ENCODE measurements at places on chromosomes 13 and 19.

- no peak for DNase-seq
These were observed 1.6 kb upstream of the IGFL4 start for GRCh38 chr19:46042252-46042883.

DNA sequence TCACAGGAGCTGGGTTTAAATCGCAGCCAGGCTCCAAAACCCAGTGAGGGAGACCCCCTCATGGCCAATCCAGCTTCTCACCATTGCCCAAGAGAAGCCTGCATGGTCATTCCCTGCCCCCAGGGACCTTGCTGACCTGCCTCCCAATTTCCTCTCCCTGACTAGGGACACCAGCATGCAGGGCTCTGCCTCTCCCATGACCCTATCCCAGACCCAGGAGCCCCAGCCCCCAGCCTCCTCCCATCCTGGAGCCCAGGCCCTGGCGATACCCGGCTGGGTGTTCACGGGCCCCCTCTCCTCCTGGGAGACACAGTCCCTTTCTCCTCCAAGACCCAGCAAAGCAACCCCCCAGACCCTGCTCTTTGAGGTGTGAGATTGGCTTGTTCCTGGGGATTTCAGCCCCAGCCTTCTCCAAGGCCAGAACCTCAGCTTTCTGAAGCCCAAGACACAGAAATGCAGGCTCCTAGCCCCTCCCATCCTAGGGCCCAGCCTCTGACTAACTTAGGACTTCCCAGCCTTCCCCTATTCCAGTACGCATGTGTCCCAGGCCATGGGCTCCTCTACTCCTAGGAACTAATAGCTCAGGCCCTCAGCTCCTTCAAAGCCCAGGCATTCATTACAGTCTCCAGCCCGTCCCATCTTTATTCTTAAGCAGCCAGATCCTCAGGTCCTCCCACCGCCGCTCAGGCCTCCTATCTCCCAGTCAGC, 1.1 kb downstream of the GYS1 start:
- DNase-seq = no peak

DNA sequence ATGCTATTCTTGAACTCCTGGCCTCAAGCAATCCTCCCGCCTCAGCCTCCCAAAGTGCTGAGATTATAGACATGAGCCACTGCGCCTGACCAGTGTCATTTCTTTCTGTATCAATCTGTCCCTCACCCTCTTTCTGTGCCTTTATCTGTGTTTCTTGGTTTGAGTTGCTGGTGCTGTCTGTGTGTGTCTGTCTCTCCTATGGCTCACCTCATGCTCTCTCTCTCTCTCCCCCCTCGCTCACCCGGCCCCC, 9.9 kb downstream of the IRF2BP1 start:
- DNase-seq = no peak

DNA sequence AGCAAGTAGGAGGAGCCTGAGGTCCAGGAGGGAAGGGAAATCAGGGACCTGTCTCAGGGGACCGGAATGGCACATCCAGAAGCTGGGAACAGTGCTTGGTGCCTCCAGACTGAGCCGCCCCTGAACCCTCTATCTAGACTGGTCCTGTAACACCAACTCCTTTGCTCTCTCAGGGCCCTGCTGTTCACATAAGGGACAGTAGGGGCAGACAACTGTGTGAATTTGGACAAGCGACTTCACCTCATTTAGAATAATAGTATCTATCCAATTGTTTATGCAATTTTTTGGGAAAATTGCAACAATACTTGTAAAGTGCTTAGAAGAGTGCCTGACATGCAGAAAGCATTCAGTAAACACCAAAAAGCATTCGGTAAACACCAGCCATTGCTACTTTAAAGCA, 14.0 kb downstream of the SYMPK start:
- DNase-seq = no peak

GRCh38 chr19:29653398-29653797, 11.9 kb upstream of the PLEKHF1 start:
- no peak for DNase-seq

- no peak for DNase-seq
These were observed 224.4 kb downstream of the FGF14 start for GRCh38 chr13:102177431-102177830.

DNA sequence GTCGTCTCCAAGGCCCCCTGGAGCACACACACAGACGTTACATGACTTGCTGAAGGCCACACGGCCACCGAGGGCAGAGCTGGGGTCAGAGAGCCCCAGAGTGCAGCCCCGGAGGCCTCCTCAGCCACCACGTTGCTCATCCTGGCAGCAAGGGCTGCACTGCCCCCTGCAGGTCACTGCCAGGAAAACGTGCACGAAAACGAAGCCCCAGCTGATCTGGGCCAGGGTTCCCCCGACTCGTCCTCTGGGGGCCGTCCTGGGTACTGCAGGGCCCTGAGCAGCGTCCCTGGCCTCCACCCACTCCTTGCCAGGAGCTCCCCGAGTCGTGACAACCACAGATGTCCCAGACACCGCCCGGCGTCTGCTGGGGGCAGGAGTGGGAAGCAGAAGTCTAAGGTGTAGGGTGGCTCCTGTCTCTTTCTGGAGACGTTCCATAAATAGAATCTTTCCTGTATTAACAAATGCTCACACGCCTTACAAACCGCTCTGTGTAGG, 3.4 kb downstream of the TPGS1 start:
- peak; percentile 79 for DNase-seq

DNA sequence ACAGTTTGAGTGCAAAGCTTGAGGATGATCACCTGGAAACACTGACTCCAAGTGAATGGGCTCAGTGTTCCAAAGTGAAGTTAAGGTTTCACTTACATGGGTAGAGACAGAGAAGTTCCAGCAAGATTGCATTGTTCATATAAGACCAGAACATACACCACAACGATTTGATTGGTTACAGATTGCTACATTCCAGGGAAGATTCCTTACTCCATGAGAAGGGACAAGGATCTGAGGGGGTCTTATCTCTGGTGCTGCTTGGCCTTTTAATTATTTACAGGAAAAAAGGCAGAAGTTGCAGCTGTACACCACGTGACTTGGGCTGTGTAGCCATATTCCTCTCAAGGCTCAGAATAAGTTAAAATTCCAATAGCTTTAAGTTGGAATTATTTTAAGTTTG, 12.3 kb downstream of the WDFY2 start:
- DNase-seq = no peak

DNA sequence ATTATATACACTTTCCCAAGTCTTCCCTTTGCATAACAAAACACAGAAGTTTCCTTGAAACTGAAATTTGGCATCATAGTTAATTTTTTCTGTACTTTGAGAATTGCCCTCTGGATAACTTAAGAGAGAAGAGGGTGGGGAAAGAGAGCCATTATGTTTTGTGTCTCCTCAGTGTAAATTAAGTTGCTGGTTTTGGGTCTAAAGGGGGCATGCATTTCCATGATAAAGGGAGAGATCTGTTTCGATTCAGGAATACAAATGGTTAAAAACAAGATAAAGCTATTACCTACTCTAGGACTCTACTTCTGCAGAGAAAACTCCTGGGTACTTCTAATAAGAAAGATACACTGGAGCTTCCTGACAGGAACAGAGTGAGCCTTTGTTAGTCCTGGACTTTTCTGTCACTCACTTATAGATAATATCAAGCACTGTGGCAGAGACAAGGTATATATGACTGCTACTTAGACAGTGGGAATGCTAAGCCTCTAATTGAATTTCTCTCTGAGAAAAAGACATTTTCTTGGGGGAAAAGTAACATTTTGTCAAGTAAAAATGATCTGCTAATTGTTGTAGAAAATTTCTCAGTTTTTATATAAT, 142.8 kb upstream of the PCDH9 start:
- DNase-seq = no peak
